ENCODE measurements at places on chromosomes 6 and 20. TPM values are rescaled to one million over a fixed set of nuclear protein-coding genes. Genes with fewer than 3 reads are reported as not detected.

DNA sequence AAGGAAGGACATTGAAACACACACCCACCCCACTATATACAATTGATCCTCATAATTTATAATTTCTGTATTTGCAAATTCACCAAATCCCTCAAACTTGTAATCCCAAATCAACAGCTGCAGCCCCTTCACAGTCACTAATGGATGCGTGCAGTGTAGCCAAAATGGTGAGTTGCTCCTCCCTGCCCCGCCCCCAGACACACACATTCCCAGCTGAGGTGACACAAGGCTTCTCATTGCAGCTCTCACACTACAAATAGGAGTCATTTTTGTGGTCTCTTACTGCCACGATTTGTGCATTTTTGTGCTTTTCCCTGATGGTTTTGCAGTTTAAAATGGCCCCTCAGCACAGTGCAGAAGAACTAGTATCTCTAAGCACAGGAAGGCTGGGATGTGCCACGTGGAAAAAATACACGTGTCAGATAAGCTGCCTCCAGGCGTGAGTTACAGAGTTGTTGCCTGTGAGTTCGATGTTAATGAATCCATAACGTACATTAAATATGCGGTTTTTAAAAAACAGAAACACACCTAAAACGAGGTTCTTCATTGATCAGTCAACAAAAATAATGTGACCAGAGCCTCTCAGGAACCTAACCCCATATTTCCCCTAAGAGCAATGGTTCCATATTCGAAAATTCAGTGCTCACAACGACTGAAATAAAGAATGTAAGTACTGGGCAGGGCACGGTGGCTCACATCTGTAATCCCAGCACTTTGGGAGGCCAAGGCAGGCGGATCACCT, 8.2 kb downstream of the ATP9A start:
- no peak for DNase-seq

RSPO3 gene
- 0.15 TPM for polyA plus RNA-seq

FAM209B gene
- 0.76 TPM for polyA plus RNA-seq

DNA sequence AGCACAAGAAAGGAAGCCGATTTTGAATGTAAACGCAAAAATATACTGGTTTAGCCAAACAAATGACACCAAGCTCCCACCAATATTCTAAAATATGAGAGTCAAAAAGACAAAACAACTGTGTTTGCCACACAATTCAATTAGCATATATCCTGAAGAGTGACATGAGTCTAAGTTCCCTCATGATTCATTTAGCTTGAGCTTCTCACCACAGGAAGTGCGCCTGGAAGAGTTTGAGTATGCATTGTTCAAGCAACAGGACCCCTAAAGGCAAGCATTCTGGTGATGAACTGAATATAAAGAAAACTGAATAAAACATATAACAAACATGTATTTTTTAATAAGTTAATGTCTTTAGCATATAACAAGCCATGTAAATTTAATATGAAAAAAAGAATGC, 115.2 kb upstream of the RUNX2 start:
- DNase-seq = no peak
